Daoy (cell line): ENCODE measurements at places on chromosomes 1 and 21. TPM values are rescaled to one million over a fixed set of nuclear protein-coding genes. Genes with fewer than 3 reads are reported as not detected.
A peak's percentile ranks its signal among the peaks of the same experiment; 100 is the strongest.

GRCh38 chr1:179953974-179954492 is 577 bp upstream of the CEP350 start:
- peak; percentile 38 for DNase-seq

- no peak for DNase-seq
Observed at GRCh38 chr1:110506541-110506940, 12.4 kb downstream of the KCNA10 start.

DNA sequence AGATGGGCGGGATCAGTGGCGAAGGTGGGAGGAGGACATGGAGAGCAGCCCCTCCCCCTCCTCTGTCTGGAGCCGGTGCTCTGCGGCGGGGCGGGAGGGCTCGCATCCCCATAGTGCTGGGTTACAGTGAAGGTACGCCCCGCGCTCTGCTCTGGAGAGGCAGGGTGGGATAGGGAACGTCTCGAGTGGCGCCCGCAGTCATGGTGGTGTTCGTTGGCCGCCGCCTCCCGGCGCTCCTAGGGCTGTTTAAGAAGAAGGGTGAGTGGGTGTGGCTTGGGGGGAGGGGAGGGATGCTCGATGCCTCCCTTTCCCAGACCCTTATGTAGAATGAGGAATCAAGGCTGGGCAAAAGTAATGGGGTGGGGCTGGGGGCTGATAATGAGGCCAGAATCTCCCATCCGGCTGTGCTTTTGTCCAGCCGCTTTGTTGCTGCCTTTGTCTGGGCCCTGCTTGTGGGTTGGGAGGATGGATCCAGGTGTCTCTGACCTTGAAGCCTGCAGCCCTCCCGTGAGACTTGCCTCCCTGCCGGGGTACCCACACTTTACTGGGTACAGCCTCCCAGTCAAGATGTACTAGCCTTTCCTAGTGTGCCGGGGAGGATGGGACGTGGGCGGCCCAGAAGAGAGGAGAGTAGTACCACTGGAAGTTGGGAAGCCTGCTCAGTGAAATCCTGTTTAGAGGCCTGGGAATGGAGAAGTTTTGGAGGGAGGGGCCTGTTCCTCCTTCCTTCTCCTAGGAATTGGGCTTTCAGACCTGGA is 51.4 kb downstream of the YARS1 start:
- DNase-seq = no peak

The GBP7 gene
- total RNA-seq = not detected in 2 replicates

DNA sequence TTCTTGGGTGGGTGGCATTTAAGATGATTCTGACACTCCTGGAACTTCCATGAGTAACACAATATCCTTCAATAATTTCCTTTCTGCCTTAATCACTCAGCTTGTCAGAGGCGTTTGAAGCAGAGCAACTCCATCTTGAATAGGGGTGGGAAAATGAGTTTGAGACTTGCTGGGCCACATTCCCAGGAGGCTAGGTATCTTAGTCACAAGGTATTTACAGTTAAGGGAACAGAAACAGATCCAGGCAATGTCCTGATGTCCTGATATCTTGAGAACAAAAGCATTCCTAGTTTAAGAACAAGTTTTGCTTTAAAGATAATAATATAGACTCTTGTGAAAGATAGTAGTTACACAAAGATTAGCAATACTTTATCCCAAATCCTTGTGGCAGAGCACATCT is 76.6 kb upstream of the KIAA0040 start:
- no peak for DNase-seq

The OR10Z1 gene
- not detected in 2 replicates for total RNA-seq

The WNT3A gene
- not detected in 2 replicates for total RNA-seq

GRCh38 chr1:51237351-51238033 is 1.4 kb downstream of the RNF11 start:
- no peak for DNase-seq

DNA sequence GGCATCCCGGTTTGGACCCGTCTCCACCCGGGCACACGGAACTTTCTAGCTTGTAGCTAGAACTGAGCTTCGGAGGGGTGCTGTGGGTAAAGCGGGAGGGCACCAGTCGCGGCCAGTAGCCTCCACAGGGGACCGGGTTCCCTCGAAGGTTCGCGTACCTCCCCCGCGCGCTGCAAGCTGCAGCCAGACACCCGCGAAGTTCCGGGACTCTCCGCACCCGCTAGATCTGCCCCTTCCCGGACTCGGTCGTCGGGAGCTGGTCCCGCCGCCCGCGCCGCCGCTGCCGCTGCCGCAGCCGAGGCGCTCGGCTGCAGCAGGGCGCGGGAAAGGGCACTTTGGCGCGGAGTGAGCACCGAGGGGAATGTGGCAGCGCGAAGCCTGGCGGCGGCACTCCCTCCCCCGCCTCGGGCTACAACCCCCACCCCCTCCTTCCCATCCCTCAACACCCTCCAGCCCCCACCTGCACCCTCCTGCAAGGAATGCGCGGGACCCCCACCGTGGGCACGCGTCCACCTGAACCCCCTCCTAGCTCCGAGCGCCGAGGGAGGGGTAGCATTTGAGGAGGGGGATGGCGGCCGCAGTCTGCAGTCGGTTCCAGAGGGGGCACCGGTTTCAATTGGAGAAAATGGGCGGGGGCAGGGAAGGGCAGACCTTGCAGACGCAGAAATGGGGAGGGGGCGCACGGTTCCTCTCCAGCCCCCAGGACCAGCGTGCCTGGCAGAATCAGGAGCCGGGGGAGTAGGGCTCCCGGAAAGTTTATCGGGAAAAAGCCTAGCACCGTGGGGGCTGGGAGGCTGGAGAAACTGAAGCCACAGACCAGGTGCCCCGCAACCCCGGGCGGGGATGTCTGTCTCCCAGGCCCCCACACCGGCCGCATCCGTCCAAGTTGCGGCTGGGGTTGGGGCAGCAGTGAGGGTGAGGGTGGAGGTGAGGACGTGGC is 968 bp downstream of the CSMD2 start:
- peak; percentile 35 for DNase-seq

DNA sequence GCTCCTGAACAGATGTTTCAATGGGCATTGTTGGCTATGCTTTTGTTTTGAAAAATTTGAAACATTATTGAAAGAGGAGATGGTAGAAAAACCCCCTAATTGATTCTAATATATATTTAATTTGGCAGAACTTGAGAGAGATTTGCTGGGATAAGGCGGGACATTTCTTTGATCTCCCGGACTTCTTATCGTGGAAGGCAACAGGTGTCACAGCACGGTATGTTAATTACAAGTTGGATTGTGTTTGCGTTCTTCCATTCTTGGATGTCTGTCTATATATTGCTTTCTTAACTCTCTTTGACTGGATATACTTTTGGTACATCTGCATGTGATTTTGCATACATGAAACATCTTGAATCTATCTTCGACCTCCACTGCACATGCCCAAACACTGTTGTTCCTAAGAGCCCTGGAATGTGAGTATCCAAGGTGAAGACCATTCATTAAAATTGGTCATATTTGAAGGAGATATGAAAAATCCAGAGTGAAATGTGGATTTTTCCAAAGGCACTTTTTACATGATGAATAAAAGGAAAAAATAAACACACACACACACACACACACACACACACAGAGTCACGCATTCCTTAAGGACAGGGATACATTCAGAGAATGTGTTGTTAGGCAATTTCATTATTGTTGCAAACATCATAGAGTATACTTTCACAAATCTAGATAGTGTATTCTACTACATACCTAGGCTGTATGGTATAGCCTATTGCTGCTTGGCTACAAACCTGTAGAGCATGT is 81.9 kb downstream of the FGGY start:
- DNase-seq = no peak
